ENCODE measurements at places on chromosomes 12 and 14.
A peak's percentile ranks its signal among the peaks of the same experiment; 100 is the strongest.

- no peak for DNase-seq
These were observed 2.9 kb downstream of the RAD52 start for GRCh38 chr12:946631-947030.

GRCh38 chr12:66409195-66409871, 107.0 kb downstream of the HELB start:
- no peak for DNase-seq

GRCh38 chr12:92194561-92194960, 48.9 kb upstream of the BTG1 start:
- DNase-seq: no peak

DNA sequence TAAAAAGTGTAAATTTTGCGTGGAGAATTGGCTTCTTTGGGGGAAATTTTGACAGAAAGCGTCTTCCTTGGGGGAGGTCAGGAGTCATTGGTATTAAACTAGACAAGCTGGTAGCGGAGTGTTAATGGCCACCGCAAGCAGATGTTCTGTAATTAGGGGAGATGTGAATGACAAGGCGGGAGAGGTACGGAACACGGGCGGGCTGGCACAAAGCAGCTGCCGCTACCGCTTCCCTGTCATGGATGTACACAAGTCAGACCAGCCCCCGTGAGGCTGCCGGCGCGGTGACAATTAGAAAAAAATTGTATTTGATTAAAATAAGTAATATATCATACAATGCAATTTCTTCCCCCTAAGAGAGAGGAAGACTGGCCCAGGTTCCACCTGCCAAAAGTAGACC, 501.6 kb downstream of the VRK1 start:
- DNase-seq: no peak

- DNase-seq: no peak
These were observed 238.5 kb downstream of the CACNA1C start for GRCh38 chr12:2291182-2291832.

- no peak for DNase-seq
These were observed 36.7 kb downstream of the PRICKLE1 start for GRCh38 chr12:42552822-42553221.

DNA sequence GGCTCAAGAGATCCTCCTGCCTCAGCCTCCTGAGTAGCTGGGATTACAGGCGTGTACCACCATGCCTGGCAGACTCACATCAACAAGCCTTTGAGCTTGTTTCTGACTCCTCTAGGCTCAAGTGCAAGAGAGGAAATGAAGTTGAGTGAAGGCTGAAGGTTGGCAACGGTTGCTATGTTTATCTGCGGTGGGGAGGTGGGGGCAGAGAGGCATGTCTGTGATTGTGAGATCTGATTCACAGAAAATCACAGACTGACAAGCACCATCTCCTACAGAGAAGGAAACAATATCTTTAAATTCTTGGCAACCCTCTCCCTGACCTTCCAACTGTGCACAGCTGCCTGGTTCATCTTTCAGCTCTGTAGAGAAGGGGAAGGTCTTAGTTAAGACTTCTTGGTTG, 22.1 kb upstream of the NINJ2 start:
- peak; percentile 78 for DNase-seq

DNA sequence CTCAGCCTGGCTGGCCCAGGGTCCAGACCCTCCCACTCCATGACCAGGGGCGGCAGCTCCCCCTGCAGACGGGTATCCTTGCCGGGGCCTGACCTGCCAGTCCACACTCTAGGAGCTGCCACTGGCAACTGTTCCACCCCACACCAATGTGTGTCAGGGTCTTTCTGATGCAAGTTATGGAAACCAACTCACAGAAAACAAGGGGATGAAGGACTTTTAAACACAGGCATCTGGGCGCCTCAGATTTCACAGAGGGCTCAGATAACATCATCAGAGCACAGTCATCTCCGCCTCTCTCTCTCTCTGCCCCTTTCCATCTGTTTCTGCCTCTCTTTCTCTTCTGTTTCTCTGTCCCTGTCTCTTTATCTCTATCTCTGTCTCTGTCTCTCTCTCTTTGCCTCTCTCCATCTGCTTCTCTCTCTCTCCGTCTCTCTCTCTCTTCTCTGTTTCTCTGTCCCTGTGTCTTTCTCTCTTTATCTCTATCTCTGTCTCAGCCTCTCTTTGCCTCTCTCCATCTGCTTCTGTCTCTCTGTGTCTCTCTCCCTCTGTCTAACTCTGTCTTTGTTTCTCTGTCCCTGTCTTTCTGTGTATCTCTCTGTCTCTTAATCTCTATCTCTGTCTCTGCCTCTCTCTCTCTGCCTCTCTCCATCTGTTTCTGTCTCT, 67.4 kb upstream of the FBRSL1 start:
- no peak for DNase-seq

DNA sequence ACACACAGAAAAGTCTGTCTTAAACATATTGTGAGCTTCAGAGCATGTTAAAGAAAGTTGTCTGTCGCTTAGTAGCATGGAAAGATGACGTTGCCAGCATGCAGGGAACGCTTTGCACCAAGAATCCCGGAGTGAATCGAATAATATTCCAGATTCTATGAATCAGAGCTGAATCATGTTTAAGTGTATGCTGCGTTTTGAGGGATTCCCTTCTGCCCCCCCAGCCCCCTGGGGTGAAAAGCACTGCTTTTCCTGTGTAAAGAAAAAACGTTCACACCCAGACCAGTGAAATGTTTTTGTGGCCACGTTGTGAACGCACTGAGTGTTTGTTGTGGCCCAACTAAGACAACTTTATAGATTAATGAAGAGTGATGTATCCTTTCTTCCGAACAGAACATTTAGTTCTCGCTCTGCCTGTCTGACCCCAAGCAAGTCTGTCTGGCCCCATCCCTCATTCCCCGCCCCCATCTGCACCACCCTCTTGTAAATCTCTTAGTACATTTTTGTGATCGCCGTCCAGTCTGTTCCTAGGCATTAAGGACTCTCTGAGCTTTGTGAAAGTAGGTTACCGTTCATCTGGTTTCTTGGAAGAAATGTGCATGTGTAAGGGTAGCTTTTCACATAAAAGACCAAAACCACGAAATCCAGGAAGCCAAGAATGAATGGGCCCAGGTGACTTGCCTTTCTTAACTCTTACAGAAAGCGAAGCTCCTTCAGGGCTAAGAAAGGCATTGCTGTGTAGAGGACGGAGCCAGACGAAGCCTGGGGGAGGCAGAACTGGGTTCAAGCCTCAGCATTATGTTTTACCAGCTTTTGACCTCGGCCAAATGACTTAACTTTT, 103.0 kb downstream of the SAMD4A start:
- DNase-seq: no peak

DNA sequence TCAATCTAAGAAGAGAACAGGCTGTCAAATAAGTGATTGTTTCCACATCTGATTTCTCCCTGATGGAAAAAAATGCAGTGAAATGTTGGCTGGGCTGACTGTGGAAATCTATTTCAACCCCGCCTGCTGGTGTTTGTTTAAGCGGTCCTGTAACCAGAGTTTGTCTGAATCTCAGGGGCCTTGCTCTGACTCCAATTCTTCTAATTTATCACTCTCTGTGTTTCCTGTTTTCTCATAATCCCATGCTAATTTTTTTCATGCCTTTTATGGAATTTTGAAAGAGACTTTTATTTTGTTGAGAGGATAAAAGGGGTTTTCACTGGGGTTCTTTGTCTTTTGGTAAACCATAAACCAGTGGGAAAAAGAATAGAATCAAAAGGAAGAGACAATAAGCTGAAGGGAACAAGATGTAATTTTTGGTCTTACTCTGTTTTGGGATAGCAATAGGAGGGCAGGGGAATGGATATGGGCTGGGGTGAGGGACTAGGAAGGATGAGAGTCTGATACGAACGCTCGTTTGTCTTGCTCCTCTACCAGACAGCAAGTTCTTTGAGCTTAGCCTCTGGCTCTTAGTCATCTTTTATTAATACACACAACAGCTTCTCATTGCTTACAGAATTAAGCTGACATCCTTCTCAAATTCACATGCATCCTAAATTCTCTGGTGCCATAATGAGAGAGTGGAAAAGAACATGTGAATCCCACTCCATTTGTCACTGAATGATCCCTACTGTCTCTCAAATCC, 8.0 kb upstream of the MGP start:
- DNase-seq: no peak

DNA sequence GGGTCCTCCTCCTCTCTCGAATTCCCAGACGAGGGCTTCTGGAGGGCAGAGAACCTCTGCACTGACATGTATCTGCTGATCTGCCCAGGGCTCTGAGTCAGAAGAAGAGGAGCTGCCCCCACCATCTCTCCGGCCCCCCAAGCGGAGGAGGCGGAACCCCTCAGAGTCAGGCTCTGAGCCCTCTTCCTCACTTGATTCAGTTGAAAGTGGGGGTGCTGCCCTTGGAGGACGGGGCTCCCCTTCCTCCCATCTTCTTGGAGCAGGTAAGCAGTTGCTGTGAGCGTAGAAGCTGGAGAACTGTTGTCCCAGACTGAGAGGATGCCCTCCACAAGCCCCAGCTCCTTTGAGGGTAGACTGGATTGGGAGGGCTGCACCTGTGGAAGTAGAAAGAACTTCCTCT, 19.8 kb downstream of the PRPF40B start:
- DNase-seq: no peak

DNA sequence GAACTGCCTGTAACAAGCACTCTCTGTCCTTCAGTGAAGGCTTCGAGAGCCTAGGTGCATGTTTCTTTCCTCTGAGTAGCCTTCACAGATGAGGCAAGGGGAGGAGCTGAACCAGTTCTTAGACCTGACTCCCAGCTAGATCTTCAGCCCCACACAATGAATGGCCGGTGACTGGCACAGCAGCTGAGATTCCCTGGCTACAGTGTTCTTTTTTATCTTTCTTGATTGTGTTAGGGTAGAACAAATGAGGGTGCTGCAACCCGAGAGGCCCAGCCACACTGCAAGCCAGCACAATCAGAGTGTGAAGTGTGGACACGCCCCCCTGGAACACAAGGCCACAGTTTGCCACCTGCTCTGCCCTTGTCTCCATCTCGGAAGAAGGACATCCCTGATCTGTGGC, 19.1 kb upstream of the COL2A1 start:
- no peak for DNase-seq

- DNase-seq: no peak
These were observed 17.9 kb downstream of the TOGARAM1 start for GRCh38 chr14:44979740-44980356.
